Germinal center (tissue), 1 donor: ENCODE measurements at places on chromosomes 2 and 18.

DNA sequence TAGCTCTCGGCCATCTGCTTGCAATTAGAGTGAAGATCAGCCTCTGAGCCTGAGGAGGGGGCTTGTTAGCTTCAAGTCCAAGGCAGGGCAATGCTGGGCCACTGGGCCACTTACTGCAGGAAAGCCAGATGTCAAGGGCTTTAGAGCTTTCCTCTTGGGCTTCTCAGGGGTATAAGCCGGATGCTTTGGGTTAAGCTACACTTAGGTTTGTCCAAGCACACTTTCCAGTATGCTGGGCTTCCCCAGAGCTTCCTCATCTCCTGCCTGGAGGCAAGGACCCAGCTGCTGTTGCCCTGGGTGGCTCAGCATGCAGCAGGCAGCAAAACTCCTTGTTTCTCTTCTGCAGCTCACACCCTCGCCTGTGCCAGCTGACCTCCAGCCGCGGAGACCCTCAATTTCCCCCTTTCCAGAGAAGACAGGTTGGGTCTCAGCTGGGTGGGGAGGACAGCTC, 29.0 kb upstream of the ATOH8 start:
- no peak for DNase-seq

DNA sequence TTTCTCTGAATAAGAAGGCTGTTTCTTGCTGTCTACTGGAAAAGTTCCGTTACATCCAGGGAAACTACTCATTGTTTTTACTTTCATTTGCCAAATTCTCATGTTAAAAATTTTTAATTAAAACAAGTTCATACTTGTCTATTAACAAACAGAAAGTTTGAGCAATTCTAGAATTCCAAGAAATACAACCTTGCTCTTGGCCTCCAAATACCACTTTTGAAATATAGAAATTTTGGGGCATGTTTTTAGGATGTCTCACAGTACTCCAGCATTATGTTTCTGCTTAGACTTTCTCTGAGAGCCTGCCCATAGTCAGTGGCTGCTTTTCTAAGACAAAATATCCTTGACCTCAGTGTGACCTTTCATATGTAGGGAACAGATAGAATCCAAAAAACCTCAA, 228.7 kb upstream of the RND3 start:
- DNase-seq, result no peak

DNA sequence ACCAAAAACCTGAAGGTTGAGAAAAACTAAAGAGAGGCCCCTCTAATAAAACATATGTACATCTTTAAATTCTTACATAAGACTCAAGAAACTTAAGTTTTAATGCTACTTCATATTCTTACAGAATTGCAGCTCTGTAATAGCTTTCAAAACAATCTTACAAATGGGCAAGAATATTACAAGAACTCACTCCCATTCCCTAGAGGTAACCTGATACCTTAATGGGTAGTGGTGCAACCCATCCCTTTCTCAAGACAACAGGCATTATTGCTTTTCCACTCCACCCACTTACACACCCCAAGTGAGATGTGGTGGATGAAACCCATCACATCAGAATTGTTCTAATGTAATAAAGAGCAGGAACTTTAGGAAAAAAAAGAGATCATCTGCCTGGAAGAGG, 103.7 kb downstream of the RBMS1 start:
- DNase-seq, result no peak

GRCh38 chr2:138689705-138690104, 90.5 kb downstream of the NXPH2 start:
- DNase-seq, result no peak

- no peak for DNase-seq
Observed at GRCh38 chr18:32629981-32630700, 142.7 kb downstream of the KLHL14 start.

- no peak for DNase-seq
Observed at GRCh38 chr18:5969989-5970403, 74.7 kb upstream of the TMEM200C start.

GRCh38 chr2:180336550-180336949, 329.5 kb upstream of the CWC22 start:
- no peak for DNase-seq
